ENCODE measurements at places on chromosomes 3 and 15. TPM values are rescaled to one million over a fixed set of nuclear protein-coding genes. Genes with fewer than 3 reads are reported as not detected.

P3H2 gene
- total RNA-seq, result 60.2 TPM

GRCh38 chr3:53166781-53167291 is 5.8 kb downstream of the PRKCD start:
- no peak for DNase-seq
- no peaks in the 10 kb centered on the region for H3K27me3 ChIP-seq
- H3K4me1 ChIP-seq, result peaks cover 18% of the 10 kb centered on the region
- H3K4me3 ChIP-seq, result no peak overlapping the region
- peaks cover 13% of the 10 kb centered on the region for H3K36me3 ChIP-seq

- no peak overlapping the region for H3K4me3 ChIP-seq
- H3K4me1 ChIP-seq, result no peaks in the 10 kb centered on the region
- no peak for DNase-seq
- H3K36me3 ChIP-seq, result no peaks in the 10 kb centered on the region
- H3K27me3 ChIP-seq, result no peaks in the 10 kb centered on the region
Observed at GRCh38 chr3:97278506-97278905, 464.1 kb downstream of the EPHA6 start.

IGSF11 gene
- total RNA-seq, result not detected

- H3K27me3 ChIP-seq, result peaks cover 6% of the 10 kb centered on the region
- H3K36me3 ChIP-seq, result no peaks in the 10 kb centered on the region
- no peak for DNase-seq
- H3K4me1 ChIP-seq, result no peaks in the 10 kb centered on the region
Observed at GRCh38 chr15:61075741-61076140, 153.4 kb downstream of the RORA start.

ZBTB20 gene
- total RNA-seq, result 11.6 TPM

ZNF660 gene
- total RNA-seq, result not detected

DNA sequence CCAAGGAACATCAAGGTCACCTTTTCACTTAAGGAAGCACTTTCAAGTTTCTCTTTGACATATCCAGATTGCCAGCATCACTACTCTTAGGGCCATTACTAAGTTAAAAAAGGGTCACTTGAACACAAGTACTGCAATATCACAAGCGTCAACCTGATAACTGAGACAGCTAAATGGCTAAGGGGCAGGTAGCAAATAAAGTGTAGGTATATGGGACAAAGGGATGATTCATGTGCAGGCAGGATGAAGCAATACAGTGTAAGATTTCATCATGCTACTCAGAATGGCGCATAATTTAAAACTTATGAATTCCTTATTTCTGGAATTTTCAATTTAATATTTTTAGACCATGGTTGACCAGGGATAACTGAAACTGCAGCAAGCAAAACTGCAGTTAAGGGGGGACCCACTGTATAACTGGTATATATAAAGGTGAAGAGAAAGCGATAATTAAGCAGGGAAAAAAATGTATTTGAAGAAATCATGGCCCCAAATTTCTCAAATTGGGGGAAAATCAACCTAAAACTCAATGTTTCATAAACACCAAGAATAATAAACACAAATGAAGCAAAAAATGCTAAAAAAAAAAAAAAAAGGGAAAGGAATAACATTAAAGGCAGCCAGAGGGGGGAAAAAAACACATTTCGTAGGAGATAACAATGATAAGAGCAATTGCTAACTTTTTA is 13.1 kb downstream of the CCR1 start:
- no peak overlapping the region for H3K4me3 ChIP-seq
- peak; percentile 71 for DNase-seq
- H3K27ac ChIP-seq, result no peak overlapping the region
- H3K27me3 ChIP-seq, result no peaks in the 10 kb centered on the region
- no peaks in the 10 kb centered on the region for H3K36me3 ChIP-seq
- H3K4me1 ChIP-seq, result peaks cover 23% of the 10 kb centered on the region

C3orf49 gene
- not detected for total RNA-seq

GPR27 gene
- 6.3 TPM for total RNA-seq

- no peak for DNase-seq
- no peaks in the 10 kb centered on the region for H3K36me3 ChIP-seq
- H3K27ac ChIP-seq, result no peak overlapping the region
Observed at GRCh38 chr3:152910966-152911365, 76.0 kb downstream of the P2RY1 start.

DNA sequence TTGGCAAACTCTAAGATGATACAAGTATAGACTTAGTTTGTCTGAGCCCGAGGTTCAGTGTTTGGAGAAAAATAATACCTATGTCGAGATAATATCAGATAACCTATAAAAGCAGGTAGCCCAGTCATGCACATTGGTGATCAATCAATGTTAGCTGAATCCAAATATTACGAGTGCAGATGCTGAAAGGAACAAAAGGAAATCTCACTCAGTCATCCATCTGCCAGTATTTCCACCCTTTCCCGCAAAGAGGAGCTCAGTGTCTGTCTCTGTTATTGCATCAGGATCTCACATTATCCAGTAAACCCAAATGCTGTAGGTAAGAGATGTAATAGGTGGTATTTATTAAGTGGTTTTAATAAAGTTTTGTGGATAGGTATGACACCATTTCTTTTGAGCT is 251.2 kb upstream of the CTDSPL start:
- H3K36me3 ChIP-seq, result no peaks in the 10 kb centered on the region
- peaks cover 23% of the 10 kb centered on the region for H3K27me3 ChIP-seq
- H3K27ac ChIP-seq, result no peak overlapping the region
- H3K4me1 ChIP-seq, result peaks cover 9% of the 10 kb centered on the region
- no peak for DNase-seq
- no peak overlapping the region for H3K4me3 ChIP-seq

MST1R gene
- 66.4 TPM for total RNA-seq

GRCh38 chr3:165641569-165642310 is 195.5 kb downstream of the BCHE start:
- H3K27ac ChIP-seq, result peak overlapping the region; percentile 93
- no peak for DNase-seq
- peaks cover 29% of the 10 kb centered on the region for H3K4me1 ChIP-seq
- H3K4me3 ChIP-seq, result no peak overlapping the region

Data from MCF 10A (cell line).